ENCODE measurements at places on chromosomes 6 and 20.

DNA sequence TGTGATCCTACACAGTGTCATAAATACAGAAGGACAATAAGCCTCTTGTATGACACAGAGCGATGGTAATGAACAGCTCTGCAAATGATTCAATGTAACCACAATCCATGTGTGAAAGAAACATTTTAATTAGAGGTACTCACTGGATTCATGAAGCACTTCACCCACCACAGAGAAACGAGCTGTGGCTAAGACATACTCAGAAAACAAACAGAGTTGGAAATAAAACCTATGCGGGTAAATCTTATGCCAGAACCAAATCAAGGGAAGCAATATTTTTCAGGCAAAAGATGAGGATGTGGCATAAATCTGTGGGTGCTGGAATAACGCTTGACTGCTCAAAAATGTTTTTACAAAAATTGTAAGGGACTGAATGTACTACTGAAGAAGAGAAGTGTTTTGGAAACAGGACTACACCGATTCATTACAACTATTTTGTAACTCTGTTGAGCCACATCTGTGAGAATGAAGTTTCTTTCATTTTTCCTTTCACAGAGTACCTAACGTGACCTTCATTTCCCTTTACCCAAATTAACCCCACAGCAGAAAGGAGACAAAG is 112.1 kb downstream of the WDR27 start:
- no peak for DNase-seq

- DNase-seq = peak; percentile 60
Observed at GRCh38 chr20:59948828-59949720, 8.9 kb downstream of the FAM217B start.

DNA sequence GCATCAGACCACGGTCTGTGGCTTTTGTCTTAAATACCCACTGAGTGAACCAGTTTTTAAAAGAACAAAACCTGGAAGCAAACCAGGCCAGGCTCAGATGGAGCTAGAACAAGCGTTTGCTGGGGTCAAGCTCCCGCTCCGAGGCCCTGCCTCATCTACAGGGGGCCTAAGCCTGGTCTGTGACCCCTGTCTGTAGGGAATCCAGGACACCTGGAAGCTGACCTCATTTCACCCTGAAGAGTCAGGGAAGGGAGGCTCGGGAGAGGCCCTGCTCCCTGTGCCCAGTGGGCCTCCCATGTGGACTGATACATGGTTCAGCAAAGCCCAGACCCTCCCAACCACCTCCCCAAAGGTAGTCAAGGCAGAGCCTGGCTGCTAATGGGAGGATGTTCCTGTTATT is 26.8 kb upstream of the DLGAP4 start:
- DNase-seq = no peak

DNA sequence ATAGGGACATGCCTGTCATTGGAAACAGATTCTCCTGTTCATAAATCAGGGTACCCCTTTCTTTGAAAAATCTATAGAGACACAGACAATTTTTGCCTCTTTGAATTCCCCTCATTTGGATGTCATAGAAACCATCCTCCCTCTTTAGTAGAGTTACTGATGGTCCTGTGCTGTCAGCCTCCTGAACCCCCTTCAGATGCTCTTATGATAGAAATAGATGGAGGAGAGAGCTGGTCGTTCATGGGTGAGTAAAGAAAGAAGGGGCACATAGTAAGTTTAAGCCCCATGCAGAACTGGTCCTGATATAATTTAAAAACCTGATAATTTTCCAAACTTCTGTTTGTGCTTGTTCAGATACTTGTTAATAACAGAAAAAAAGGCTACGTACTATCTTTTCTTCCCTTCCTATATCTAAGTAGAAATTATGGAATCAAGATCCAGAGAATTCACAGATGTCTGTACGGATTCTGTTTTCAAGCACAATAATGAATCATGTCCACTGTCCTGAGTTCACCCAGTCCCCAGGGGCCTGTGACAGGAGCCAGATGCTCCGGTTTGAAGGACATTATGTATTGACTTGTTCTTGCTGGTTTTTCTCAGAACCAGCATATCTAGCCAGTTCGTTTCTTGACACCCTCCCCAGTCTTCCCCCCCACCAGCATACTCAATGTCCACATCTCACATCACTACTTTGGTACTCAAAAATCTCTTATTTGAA is 78.1 kb downstream of the NCOA7 start:
- no peak for DNase-seq

DNA sequence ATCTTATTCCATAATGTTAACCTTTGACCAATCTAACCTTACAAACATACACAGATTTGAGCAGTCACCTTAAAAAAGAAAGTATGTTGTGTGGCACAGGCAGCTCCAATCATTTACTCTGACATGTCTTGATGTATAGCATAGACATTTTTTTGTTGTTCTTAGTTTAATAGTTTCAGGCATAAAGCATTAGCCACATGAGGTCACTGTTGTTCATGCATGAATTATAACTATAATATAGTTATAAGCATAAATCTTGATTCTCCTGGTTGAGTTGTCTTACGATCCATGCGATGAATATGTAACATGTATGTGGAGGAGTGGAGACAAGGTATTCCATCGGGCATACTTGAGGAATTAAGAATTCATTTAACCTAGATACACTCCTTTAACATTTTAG is 26.1 kb upstream of the NKAIN2 start:
- DNase-seq = peak; percentile 6

GRCh38 chr6:12335131-12335527 is 45.0 kb downstream of the EDN1 start:
- no peak for DNase-seq

DNA sequence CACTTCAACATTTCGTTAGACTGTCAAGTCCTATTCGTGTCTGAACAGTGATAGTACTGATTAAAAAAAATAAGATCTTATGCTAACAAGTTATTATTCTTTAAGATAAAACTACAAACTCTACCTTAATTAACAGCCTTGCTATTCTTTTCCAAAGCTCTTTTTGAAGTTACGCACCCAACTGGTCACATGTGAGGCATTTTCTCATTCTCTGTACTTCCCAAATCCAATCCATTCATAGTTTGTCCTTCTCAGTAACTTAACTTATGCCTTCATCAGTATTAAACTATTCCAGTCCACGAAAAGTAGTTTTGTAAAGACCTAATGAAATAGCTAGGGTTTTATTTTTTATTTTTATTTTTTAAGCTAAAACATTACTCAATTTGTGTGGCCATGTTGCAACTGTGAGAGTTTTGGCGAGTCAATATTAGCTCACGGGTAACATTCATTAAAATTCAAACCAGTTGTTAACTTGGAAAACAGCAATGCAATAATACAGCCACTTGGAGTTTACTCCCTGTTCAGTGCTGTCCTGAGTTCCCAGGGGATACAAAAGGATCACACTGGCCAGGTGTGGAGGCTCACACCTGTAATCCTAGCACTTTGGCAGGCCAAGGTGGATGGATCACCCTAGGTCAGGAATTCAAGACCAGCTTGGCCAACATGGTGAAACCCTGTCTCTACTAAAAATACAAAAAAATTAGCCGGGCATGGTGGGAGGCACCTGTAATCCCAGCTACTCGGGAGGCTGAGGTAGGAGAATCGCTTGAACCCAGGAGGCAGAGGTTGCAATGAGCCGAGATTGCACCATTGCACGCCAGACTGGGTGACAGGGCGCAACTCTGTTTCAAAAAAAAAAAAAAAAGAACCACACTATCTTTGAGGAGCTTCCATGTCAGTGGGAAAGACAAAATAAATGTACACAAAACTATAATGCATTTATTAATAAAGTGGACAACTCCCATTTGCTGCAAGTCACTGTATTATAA is 27.9 kb upstream of the EEF1A1 start:
- no peak for DNase-seq

GRCh38 chr6:16338577-16339264 is 100.3 kb downstream of the GMPR start:
- no peak for DNase-seq

DNA sequence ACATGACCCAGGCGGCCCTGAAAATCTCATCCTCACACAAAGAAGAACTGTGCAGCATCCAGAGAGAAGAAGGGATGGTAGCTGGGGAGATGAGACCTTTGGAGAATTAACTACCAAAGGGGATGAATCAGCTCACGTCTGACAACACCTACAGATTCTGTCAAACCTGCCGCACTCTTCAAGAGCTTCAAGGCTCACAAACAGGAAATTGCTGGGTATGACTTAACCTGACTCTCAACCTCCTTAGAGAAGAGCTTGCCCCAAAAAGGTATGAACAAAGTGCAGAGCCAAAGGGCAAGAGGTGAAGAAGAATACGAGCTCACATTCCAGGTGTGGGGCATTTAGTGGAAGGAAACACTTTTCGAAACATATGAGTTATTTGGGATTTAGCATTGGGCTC is 139.8 kb downstream of the BACH2 start:
- DNase-seq = no peak

- no peak for DNase-seq
Observed at GRCh38 chr20:45985573-45985972, 13.6 kb upstream of the ZNF335 start.

DNA sequence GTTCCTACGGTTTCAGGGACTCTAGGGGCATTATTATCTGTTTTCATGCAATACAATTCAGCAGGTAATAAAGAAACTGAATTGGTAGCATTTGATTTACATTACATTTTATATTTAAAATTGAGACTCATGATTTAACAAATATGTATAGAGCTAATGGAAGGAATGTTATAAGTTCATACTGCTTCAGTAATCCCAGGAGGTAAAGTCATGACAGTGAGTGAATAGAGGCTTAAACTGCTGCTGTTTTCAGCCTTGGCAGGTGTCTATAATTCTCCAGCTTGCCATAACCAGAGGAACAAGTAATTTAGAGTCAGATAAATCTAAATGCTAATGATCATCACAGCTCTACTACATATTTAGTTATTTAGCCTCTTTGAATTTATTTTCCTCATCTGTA is 360.8 kb upstream of the MANEA start:
- no peak for DNase-seq
